ENCODE measurements at places on chromosomes 5 and 9. TPM values are rescaled to one million over a fixed set of nuclear protein-coding genes. Genes with fewer than 3 reads are reported as not detected.

SLC4A9 gene
- 0.12 TPM for total RNA-seq

TAF1L gene
- not detected for total RNA-seq

CMBL gene
- 9.4 TPM for total RNA-seq

SOWAHA gene
- total RNA-seq: not detected

GRCh38 chr5:20575571-20575970 lies 587.6 kb upstream of the CDH18 start:
- DNase-seq: no peak

GRCh38 chr5:135813758-135814157 lies 20.7 kb upstream of the SLC25A48 start:
- DNase-seq: no peak

GRCh38 chr5:53430618-53431252 lies 49.7 kb upstream of the FST start:
- DNase-seq: no peak

- DNase-seq: no peak
These were observed 117.4 kb upstream of the GRIA1 start for GRCh38 chr5:153373130-153373498.

DNA sequence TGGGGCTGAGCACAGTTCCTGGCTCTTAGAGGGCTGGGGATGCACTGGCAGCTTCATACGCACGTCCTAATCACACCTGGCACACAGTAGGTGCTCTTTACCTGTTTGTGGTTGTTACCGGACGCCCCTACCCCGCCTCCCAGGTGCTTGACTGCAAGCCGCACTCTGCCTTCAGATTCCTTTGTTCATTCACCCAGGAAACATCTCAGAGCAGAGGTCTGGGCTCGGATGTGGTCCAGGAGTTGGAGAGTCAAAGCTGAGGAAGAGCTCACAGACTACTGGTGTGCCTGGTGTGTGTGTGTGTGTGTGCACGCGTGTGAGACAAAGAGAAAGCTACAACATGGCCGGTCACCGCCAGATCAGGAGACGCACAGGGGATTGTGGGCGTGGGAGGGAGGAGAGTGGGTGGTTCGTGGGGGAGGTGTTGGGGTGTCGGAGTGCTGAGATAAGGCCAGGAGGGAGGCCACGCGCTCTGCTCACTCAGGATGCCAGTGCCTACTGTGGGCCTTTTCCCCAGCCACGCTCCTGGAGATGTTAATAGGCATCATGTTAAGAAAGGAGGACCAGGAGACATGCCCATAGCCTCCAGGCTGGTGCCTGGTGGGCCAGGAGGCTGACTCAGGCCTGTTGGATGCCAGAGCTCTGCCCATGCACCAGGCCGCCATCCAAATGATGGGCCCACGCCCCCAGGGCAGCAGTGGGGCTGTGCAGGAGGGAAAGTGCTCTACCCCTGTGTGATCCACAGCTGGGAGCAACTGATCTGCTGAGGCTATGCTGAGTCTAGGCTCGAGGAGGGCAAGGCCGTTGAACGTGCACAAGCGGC lies 39.9 kb downstream of the CRB2 start:
- no peak for DNase-seq

DNA sequence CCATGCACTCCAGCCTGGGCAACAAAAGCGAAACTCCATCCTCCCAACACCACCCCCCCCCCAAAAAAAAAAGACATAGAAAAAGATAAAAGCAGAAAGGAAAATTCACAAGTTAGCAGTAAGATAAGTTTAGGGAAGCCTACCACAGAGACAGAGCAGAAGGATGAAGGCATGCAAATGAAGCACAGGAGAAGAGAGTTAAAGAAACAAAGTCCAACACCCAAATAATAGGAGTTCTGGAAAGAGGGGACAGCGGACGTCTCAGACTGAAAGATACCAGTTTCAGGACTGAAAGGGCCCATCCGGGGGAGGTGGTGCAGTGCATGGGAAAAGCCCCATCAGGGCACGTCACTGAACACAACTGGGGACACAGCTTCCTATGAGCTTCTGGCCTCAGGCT lies 54.3 kb downstream of the OTULIN start:
- no peak for DNase-seq

Measured in omental fat pad (tissue), 4 donors.